MG63 (cell line): ENCODE measurements at places on chromosomes 2 and 18. TPM values are rescaled to one million over a fixed set of nuclear protein-coding genes. Genes with fewer than 3 reads are reported as not detected.
A peak's percentile ranks its signal among the peaks of the same experiment; 100 is the strongest.

Gene CLEC4F
- not detected in 2 replicates for total RNA-seq

Gene DSC1
- total RNA-seq, result not detected in 2 replicates

Gene IL36G
- total RNA-seq, result not detected in 2 replicates

Gene HES6
- 23.5 and 30.4 TPM in 2 replicates for total RNA-seq

- DNase-seq, result no peak
Observed at GRCh38 chr2:67922080-67922785, 140.6 kb downstream of the C1D start.

- peak; percentile 7 for DNase-seq
Observed at GRCh38 chr2:219998107-219998506, 370.7 kb downstream of the SLC4A3 start.

DNA sequence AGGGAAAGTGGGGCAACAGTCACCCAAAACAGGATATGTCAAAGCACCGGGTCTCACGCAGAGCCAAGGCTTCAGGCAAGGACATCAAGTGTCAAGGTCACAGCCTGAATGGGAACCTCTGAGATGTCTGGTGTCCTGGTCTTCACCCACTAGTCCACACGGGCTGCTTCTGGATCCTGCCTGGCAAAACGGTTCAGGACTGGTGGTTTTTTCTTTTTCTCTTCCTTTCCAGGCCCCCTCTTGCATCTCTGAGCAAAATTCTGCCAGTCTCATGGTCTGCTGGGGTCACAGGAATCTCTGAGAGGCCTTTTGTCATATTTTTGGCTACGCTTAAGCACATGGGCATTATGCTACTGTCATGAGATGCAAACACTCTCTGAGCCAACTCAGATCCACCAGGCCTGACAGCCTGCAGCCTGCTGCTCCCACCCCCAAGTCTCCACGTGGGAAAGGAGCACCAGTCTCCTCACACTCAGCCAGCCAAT is 518.2 kb upstream of the ZEB2 start:
- DNase-seq, result no peak

- peak; percentile 66 for DNase-seq
Observed at GRCh38 chr2:183995632-183996031, 602.7 kb upstream of the ZNF804A start.

DNA sequence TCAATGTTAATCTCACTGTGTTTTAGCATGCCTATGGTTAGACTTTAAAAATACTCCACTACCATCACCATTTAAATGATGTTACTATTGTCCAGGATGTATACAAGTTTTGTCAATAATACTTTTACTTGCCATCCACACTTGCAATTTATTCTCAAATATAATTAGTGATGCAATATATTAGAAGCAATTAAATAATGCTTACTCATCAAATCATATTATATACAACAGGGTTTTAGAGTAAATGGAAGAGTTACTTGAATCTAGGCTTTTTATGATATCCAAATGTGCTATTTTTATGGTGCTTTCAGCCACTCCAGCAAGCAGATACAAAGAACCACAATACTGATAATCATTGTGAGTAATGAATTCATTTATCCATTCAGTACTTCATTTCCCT is 461.1 kb downstream of the TMEM182 start:
- DNase-seq, result no peak

- DNase-seq, result no peak
Observed at GRCh38 chr2:98134172-98135005, 47.4 kb downstream of the VWA3B start.

DNA sequence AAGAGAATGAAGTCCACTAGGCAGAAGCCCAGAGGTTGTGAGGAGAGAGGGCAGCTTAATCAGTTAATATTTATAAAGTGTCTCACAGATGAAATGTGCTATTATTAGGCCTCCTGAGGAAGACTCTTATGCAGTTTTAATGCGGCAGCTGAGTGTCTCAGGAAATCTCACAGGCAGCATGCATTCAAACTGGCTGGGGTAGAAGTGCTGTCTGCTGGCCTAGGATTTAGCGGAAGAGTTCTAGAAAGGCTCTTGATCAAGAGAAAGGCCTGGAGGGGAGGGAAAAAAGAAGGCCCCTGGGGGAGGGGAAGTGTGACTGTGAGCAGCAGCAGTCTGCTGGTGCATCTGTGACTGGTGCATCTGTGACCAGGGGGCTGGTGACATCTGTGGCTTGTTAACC is 133.0 kb downstream of the FSHR start:
- DNase-seq, result no peak

- DNase-seq, result no peak
Observed at GRCh38 chr2:234292205-234292961, 204.5 kb downstream of the ARL4C start.

- no peak for DNase-seq
Observed at GRCh38 chr18:45559258-45559657, 56.0 kb upstream of the SLC14A2 start.

- no peak for DNase-seq
Observed at GRCh38 chr2:36414307-36414706, 58.7 kb downstream of the CRIM1 start.

DNA sequence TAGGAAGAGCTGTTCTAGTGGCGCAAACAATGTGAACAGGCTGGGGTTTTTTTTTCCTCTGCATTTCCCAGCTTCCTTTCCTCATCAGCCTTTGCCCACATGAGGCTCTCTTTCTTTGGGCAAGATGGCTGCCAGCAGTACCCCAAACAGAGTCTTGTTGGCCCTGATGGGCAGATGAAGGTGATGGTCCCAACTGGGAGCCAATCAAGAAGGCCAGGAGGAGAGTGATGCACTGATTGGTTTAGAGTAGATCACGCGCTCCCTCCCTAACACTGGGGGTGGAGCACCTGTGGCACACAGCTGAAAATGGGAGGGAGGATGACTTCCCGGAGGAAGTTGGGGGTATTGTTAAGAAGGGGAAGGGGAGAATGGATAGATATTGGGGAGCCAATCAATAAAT is 96.3 kb upstream of the FZD7 start:
- no peak for DNase-seq

GRCh38 chr2:223053484-223054192 is 1.6 kb downstream of the KCNE4 start:
- DNase-seq, result no peak

DNA sequence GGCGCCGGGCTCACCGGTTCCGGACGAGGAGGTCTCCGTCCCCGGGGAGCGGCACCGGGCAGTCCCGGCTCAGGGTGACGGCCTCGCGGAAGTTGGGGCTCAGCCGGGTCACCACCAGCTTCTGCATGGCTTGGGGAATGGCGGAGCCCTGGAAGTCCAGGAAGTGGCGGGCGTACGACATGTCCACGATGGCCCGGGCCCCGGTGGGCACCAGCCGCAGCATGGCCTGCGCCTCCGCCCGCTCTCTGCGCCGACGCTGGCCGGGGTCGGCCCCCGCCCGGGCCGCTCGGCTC is 157 bp downstream of the PTGR3 start:
- DNase-seq, result no peak

- DNase-seq, result peak; percentile 48
Observed at GRCh38 chr18:845152-845819, 33.2 kb upstream of the YES1 start.
